NCI-H446 (cell line): ENCODE measurements at places on chromosomes 1 and 21.

GRCh38 chr1:41671116-41671755 is 186.8 kb upstream of the EDN2 start:
- no peak for DNase-seq

GRCh38 chr1:160836561-160836960 is 26.1 kb downstream of the CD244 start:
- no peak for DNase-seq

DNA sequence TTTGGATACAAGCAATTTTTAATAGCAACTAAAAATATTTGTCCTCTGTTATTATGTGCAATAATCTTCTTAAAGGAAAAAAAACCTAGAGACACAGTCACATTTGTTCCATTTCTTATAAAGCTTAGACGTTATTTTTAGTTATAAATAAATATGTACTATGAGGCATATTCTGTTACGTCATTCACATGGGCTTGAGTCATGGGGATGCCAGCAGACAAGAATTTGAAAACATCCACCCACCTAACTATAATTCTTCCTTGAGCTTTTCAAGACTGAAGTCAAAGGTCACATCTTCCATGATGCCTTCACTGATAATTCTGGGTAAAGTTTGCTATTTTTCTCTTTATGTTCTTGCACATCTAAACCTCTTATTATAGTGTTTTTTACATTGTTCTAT is 268.8 kb downstream of the KCTD3 start:
- DNase-seq = no peak

- no peak for DNase-seq
Measured at GRCh38 chr1:10400013-10400412, 1.1 kb downstream of the PGD start.

GRCh38 chr1:68363339-68363738 is 86.4 kb downstream of the RPE65 start:
- DNase-seq = no peak

- no peak for DNase-seq
Measured at GRCh38 chr1:92940541-92940940, 20.7 kb downstream of the DIPK1A start.

DNA sequence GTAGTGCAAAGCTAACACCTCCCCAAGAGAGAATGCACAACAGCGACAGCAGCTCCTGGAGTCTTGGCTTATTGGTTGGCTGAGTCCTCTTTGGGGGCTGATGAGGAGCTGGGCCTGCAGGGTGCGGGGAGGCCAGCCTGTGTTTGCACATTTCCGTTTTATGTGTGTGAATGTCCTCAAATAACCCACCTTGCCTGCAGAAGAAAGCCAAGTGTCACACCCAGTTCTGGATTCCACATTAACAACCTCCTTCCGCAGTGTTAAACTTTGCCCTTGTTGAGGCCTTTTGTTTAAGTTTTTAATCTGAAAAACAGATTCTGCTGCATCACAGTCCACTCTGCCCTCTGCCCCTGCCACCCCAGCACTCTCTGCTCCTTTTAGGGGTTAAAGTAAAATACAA is 274.5 kb downstream of the TM2D1 start:
- no peak for DNase-seq

DNA sequence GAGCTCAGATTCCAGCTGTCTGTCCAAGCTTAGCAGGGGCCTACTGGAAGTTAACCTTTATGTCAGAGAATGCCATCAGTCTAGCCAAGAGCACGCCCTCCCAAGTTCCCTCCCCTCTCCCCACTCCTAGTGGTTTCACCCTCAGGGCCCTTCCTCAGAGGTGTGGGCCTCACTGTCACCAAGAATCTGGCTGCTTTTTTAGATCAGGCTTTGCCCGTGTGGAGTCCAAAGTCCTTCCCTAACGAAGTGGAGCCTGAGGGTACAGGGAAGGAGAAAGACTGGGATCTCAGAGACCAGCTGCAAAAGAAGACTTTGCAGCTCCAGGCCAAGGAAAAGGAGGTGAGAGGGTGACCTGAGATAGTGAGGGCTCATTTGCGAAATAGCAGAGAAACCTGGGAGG is 4.1 kb downstream of the C1orf74 start:
- DNase-seq = no peak

GRCh38 chr1:154863315-154864174 is 6.5 kb downstream of the KCNN3 start:
- DNase-seq = no peak

- DNase-seq = no peak
Measured at GRCh38 chr1:197235355-197235754, 32.7 kb upstream of the CRB1 start.

GRCh38 chr1:232452117-232452516 is 177.8 kb downstream of the SIPA1L2 start:
- no peak for DNase-seq

DNA sequence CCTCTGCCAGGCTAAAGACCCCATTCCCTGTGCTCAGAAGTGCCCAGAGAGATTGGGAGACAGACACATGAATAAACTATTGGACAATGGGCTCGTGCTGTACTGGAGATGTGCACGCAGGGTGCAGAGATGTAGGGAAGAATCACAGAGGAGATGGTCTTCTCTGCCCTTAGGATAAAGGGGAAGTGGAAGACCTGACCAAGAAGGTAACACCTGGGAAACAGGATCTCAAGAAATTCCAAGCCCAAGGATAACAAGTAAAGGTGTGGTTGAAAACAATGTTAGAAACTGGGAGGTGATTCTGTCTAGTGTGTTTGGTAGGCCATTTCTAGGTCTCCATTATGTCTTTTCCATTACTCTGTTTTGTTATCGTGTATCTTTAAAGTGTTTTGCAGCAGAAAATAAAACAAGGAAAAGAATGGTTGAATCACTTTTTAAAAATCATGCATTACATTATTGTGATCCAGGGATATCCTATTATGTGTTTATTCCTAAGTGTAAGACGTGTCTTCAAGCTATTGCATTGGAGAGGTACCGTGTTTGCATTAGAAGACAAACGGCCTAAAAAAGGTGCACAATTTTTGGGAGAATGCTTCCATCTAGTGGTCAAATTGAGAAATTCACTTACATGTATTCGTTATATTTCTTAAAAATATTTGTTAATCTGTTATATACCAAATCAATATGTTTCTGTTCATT is 40.8 kb upstream of the KCTD3 start:
- DNase-seq = peak; percentile 46
